ENCODE measurements at places on chromosomes 6 and 20. TPM values are rescaled to one million over a fixed set of nuclear protein-coding genes. Genes with fewer than 3 reads are reported as not detected.

ULBP3 gene
- 3.5 TPM for total RNA-seq

DNA sequence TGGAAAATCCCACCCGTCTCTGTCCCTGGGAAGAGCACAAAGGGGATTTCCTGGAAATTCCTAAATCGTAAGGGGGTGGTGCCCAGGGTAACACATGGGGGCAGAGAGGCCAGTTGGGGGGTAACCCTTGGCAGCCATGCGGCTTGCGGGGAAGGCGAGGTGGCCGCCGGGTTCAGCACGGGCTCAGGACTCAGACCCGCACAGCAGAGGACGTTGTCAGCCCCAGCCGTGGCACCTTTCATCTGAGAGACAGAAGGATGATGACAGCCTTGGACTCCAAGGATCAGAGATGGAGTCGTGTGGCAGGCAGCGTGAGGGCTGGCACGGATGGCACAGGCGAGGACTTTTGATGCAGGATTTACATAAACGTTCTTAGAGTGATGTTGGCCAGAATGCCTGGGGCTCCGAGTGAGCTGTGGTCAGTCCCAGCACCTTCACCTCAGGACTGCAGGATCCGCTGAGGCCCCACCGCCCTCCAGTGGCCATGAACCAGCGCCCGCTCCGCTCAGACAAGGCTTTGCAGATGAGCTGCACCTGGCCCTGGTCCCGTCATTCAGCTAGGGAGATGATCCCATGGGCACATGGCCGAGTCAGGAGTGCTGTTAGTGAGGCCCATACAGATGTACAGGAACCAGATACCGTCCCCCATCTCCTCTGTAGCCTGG is 190.3 kb downstream of the TAF4 start:
- no peak for DNase-seq

HLA-G gene
- total RNA-seq, result not detected

GRCh38 chr6:167988154-167988495 is 9.3 kb upstream of the KIF25 start:
- DNase-seq, result no peak

GRCh38 chr20:62055106-62055861 is 10.4 kb downstream of the TAF4 start:
- no peak for DNase-seq

DNA sequence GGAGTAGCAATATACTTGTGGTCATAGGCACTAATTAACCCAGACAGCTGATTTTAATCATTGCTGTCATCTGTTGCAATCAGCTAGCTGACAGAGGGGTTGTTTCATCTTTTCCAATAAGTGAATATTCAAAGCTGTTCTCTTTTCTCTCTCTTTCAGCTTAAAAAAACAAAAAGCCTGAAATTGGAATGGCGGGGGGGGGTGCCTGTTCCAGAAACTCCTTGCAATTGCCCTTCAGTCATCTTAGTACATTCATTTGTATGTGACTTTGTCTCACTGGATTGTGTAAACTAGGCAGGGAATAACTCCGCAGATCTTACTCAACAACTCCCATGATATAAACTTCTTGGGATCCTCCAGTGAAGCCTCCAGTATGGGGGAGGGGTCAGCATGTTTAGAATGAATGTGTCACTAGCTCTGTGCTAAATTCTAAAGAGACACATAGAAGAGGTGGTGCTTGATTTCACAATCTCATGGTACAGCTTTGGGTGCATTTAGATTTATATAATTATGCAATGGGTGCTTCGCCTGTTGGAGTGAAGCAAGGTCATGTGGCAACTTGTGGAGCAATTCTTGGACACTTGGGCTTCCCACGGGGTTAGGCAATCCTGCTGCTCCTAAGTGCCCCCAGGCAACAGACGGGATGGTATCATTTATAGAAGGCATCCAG is 40.1 kb downstream of the SLC24A3 start:
- DNase-seq, result no peak

DNA sequence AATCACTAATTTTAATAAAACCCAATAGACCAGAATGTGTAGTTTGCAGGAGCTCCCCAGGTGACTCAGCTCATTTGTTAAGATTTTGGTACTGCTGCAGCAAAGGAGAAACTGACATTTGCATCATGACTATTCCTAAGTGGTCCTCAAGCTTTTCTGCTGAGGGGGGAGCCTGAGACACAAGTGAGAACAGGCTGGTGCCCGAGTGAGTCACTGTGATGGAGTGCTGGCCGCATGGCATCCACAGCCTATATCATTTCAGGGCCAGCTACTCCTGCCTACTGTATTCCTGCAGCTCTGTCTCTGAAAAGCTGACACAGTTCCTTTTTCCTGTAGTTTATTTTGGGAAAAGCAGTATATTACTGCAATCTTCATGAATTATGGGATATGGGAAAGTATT is 113.7 kb upstream of the ENPP5 start:
- no peak for DNase-seq

DNA sequence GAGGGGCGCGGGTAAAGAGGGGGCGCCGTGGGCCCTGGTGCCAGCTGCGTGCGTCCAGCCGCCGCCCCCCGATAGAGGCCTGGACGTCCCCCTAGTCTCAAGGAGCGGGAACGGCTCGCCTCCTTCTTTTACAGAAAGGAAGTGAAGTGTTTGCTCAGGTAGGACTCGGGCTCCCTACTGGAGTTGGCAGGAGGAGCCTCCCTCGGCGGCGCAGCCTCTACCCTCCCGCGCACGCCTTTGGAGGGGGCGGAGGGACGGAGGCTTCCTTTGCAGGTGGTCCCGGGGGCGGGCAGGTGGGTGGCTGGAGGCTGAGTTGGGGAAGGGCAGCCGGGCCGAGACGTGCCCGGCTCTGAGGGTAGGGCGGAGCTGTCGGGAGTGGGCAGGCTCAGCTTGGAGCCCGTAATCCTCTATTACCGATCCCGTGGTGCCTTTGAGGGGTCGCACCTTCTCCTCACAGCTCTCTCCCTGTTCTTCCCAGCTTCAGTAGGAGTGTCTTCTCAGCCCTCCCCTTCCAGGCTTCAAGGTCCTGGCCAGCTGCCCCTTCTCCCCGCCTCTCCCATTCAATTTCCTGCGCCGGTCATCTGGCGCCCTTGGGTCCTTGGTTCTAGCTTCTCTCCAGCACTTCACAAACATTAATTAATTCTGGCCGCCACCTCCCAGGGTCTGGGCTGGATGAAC is 728 bp downstream of the ITPR3 start:
- DNase-seq, result peak; percentile 48

GPLD1 gene
- total RNA-seq, result 0.20 TPM

- DNase-seq, result no peak
Observed at GRCh38 chr6:62681108-62681507, 395.1 kb upstream of the KHDRBS2 start.

DNA sequence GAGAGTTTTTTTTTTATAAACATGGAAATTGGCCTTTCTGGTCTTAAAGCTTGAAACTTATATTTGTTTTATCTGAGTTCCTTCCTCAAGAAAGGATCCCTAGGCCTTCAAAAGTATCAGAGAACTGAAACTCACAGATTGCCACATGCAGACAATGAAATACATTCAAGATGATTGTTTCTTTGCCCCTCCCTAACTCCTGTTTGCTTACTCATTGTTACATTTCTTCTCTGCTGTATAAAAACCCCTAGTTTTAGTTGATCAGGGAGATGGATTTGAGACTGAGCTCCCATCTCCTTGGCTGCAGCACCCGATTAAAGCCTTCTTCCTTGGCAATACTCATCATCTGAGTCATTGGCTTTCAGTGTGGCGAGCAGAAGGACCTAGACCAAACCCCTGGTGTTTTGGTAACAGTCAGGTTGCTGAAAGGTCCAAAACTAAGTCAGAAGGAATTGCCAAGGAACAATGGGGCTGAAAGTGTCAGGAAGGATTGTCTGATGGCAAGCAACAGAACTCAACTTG is 132.3 kb upstream of the SULF2 start:
- no peak for DNase-seq

CSNK2B gene
- 212 TPM for total RNA-seq

GRCh38 chr20:48657426-48658197 is 170.2 kb downstream of the PREX1 start:
- DNase-seq, result peak; percentile 74

- DNase-seq, result no peak
Observed at GRCh38 chr20:45592574-45593189, 13.6 kb upstream of the WFDC8 start.

- DNase-seq, result peak; percentile 69
Observed at GRCh38 chr6:45420083-45420908, 42.6 kb upstream of the SUPT3H start.

PRSS16 gene
- 1.3 TPM for total RNA-seq

- no peak for DNase-seq
Observed at GRCh38 chr6:105907301-105907700, 178.8 kb upstream of the PRDM1 start.

GRCh38 chr6:126145351-126145750 is 159.0 kb downstream of the TRMT11 start:
- DNase-seq, result no peak

PSORS1C2 gene
- not detected for total RNA-seq

WFDC10B gene
- total RNA-seq, result not detected

VNN1 gene
- total RNA-seq, result not detected

GRCh38 chr6:90146921-90147649 is 149.6 kb downstream of the BACH2 start:
- no peak for DNase-seq

GRCh38 chr6:90000864-90001731 is 106.8 kb downstream of the GJA10 start:
- DNase-seq, result peak; percentile 30

DNA sequence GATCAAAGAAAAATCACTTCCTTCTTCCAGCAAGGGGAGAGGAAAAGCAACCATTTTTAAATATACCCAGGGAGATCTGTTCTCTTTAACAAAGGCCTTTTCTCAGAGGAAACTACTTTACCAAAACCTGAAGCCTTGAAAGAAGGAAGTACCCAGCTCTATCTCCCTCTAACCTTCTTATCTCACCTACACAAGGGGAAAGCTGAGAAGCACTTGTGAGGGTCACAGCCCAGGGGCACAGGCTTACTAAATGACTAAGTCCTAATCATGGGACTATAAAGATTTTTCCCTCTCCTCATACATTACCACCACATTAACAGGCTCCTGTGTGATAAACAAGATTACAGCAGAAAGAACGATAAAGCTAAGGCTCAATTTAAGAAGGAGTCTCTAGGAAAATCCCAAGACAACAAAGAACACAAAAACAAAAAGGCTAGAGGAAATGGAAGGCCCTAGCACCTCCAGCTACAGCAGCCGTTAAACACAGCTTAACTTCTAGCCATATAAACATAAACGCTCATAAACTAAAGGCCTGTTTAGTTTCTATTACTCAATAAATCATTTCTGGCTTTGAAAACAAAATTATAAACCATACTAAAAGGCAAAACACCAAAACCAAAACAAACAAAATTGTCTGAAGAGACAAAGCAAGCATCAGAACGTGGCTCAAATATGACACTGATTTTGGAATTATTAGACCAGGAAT is 284.9 kb upstream of the ECI2 start:
- no peak for DNase-seq

DNA sequence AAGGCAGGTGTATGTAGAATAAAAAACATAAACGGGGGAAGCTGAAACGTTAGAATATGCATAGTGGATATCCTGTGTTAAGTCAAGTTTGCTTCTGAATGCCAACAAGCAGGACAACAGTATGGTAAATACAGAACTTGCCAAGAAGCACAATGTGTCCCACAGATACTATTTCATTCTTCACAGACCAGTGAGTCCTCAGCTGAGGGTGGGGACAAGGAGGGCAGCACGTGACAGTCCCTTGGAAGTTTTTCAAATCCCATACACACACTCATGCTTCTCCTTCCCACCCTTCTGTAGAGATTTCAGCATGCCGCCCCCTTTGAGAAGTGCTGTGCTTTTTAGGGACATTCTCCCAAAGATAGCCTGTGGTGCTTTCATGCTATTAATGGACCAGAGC is 268.5 kb upstream of the ECI2 start:
- no peak for DNase-seq

SPDEF gene
- not detected for total RNA-seq

LINC00237 gene
- total RNA-seq, result not detected

DNA sequence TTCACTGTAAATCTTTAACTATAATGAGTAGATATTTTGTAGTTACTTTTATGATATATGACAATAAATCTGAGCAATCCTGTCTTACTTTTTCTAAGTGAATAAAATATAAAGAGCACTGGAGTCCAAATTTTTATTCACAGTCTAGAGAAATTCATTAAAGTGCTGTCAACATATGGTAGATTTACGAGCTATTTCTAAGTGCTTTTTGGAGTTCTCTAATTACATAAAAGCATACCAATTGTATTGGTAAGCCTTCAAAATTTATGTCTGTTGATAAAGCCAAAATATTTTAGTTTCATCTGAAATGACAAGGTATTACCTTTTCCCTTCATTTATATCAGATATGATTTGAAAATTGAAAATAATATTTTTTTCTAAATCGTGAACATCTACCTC is 75.4 kb downstream of the MAN1A1 start:
- no peak for DNase-seq

DNA sequence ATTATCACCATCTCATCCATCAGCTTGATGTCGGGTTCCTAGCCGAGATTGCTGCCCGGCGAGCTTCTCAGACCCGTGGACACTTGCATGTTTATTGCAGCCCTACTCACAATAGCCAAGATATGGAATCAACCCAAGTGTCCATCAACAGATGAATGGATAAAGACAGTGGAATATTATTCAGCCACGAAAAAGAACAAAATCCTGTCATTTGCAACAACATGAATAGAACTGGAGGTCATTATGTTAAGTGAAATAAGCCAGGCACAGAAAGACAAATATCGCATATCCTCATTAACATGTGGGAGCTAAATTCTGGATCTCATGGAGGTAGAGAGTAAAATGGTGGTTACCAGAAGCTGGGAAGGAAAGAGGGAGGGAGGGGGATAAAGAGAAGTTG is 49.1 kb upstream of the SLC2A12 start:
- no peak for DNase-seq

RIMS1 gene
- not detected for total RNA-seq

- no peak for DNase-seq
Observed at GRCh38 chr20:5784735-5785134, 34.5 kb downstream of the SHLD1 start.

- DNase-seq, result peak; percentile 78
Observed at GRCh38 chr6:215335-216034, 76.8 kb upstream of the DUSP22 start.

GRCh38 chr20:52172392-52173047 is 19.1 kb downstream of the ZFP64 start:
- DNase-seq, result no peak

DNA sequence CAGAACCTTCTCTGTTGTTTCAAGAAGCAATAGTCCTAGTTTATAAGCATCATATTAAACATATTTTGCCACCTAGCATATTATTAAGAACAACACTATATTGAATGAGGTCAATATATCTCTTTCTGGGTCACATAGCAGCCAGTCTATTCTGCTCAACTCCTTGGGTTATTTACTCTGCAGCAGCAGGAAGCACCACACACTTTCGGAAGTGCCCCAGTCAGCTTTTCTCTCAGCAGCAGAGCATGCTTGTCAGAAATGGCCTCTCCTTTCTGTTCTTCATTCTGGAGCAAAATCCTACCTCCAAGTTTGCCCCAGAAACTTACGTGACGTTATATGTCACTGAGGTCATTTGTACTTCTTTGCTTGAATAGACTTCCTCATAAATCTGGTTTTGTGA is 22.7 kb downstream of the CFAP206 start:
- no peak for DNase-seq

GRCh38 chr6:134175532-134176263 is 123.3 kb upstream of the SLC2A12 start:
- peak; percentile 57 for DNase-seq
